ENCODE measurements at places on chromosomes 2 and 18.

- DNase-seq: peak; percentile 11
These were observed 244.6 kb upstream of the RND3 start for GRCh38 chr2:150732064-150732463.

GRCh38 chr18:64419156-64419555, 270.3 kb upstream of the LINC00305 start:
- DNase-seq: no peak

GRCh38 chr2:237689336-237690131, 62.1 kb downstream of the LRRFIP1 start:
- no peak for DNase-seq

DNA sequence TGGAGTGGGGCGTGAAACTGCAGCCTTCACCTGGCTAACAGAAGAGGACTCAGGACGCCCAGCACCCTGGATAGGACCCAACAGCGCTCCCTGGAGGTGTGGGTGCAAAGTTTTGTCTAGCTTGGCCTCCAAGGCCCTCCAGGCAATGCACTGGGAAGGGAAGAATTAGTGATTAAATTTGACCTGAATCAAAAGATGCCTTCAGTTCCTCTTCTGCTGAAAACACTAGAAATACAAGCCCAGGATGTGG, 779 bp upstream of the TRIB2 start:
- peak; percentile 66 for DNase-seq

DNA sequence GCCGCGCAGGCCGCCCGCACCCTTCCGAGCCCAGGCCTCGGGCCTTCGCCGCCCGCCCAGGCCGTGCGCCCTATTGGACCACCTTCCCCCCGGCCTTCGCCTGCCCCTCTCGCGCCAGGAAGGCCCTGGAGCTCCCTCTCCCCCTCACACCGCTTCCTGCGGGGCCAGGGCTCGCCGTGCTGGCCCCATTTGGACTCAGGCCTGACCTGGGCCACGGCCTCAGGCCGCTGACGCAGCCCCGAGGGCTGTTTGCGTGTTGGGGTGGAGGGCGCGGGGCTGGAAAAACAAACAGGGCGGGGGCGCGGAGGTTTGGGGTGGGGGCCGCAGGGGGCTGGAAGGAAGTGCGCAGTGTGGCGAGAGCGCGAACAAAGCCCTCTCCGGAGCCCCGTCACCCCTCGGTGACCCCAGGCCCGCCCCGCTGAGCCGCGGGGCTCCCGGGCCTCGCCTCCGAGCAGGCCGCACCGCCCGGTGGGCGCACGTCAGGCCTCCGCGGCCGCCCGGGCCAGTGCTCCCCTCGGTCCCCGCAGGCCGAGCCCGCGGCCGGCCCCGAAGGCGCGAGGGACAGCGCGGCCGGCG, 12.3 kb upstream of the SIX3 start:
- no peak for DNase-seq

DNA sequence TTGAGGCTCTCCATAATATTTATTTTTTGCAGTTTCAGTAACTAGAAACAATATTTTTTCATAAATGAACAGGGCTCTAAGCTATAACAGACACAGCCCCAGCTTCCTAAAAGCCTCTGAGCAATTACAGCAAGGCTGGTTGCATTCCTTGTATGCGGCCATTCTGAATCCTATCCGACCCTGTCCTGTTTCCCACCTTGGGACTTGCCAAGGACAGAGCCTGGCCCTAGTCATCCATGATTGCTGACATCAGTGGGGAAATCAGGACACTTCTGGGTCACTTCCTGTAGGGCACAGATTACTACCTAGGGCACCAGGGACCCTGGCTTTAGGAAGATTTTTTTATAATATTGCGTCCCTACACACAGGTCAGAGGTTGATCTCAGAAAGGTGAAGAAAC, 5.5 kb downstream of the TMEM177 start:
- DNase-seq: no peak

DNA sequence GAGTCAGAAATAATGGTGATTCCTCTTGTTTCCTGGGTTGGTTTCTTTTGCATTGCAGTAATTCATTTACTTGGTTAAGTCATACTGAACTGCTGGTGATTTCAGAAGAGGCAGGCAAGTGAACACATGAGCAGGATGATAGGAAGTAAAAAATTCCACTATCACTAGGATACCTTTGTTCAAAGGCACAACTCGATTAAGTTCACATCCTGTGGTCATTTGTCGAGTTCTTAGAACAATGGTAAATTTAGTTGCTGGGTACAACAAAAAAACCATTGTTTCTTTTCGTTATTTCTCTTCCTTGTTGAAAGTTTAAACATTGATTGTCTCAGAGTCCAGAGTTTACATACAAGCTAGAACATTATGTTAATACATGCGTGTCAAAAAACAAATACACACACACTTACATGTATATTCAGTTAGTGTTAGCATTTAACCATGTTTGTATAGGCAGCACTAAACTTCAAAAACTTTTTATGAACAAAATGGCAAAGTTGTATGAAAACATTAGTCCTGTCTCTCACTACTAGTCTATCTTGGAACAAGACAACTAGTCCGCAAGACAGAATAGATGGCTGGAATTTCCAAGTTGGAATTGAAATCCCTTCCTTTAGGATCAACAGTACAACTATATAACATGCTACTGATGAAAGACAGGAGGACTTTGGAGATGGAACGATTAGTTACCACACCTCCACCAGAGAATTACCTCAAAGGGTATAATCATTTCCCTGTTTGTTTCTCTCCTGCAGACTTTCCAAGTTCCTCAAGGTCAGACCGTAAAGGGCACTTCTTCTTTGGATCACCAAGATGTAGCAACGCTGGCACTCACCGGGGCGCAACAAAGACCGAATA, 26.2 kb downstream of the STK39 start:
- DNase-seq: peak; percentile 68

- DNase-seq: no peak
These were observed 43.4 kb upstream of the SCN1A start for GRCh38 chr2:166171216-166171615.

GRCh38 chr18:59051470-59052165, 88.1 kb upstream of the SEC11C start:
- DNase-seq: no peak

DNA sequence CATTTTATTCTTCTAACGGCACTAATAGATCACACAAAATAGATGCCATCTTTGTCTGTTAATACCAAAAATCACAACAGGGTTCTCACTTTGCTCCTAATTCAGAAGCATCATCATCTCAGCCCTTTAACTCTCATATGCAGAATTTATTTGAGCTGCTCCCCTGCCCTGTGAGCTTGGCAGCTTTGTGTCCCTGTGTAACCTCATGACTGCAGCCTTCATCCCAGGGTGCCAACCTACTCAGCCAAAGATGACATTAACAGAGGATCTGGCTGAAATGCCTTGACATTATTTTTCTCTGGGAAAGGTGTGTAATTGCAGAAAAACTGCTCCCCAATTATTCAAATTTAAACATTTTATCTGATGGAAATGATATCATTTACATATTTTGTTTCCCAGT, 319.4 kb downstream of the NRXN1 start:
- DNase-seq: no peak

DNA sequence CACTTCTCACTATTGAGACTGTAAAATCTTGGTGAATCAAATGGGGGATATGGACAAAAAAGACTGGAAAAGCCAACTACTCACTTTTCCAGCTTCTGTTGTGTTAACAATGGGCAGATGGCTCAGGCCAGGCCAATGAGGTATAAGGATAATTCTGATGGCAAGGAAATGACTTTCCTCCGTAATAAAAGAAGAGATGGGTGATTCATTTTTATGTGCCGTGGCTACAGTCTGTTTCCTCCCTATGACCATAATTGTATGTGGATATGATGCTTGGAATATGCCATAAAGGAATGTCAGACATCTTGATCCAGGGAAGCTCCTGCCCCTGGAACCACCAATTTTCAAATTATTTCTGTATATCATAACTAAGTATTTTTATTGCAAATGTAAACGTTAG, 406.8 kb downstream of the CCDC85A start:
- DNase-seq: peak; percentile 51

DNA sequence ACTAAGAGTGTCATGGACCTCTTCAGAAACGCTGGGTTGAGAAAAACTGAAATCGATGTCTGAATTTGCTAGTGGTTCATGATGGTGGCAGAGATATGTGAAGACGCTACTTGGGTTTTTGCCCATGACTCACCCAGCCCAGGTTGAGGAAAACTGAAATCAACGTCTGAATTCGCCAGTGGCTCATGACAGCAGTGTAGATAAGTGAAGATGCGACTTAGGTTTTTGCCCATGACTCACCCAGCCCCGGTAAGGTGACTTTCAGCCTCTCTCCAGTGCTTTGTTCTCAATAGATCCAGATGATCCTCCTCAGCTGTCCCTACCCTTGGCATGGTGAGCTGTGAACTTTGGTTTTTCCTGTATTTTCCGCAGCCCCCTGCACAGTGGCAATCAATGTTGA, 105.3 kb upstream of the SIX3 start:
- no peak for DNase-seq

- DNase-seq: no peak
These were observed 199.7 kb downstream of the PIEZO2 start for GRCh38 chr18:10949655-10950054.

GRCh38 chr2:5742126-5742525, 49.9 kb downstream of the SOX11 start:
- no peak for DNase-seq

- no peak for DNase-seq
These were observed 142.3 kb downstream of the ACOXL start for GRCh38 chr2:110874453-110875383.

- no peak for DNase-seq
These were observed 35.2 kb upstream of the MLPH start for GRCh38 chr2:237451643-237452469.

DNA sequence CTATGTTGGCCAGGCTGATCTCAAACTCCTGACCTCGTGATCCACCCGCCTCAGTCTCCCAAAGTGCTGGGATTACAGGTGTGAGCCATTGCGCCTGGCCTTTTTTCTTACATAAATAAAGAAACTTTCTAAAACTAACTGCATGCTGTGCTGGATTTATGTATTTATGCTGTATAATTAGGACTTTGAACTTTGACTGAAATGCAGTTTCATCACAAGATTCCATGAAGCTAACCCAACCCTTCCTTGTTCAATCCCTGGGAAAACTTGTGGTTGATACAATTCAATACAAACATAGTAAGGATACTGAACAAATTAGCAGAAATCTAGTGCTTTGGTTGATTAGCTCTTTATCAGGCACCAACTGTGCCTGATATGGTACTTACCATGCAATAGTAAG, 20.9 kb upstream of the SLC35F5 start:
- DNase-seq: no peak

- DNase-seq: no peak
These were observed 254.1 kb downstream of the TRIB2 start for GRCh38 chr2:12970861-12971260.

DNA sequence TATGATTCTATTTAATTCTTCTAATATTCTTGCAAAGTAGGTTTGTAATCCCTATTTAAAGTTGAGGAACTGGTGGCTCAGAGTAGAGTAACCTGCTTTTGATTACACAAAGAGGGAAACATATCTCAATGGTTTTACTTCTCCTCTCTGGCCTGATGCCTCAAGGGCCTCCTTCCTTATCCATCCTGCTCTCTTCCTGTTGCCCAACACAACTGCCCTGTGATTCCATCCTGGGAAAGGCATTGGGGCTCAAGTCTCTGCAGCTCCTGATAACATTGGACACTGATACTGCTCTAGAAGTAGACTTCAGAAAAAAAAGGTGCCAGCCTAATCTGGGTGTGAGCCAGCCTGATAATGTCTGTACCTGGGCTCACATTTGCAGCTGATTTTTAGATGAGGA, 75.8 kb downstream of the RDH14 start:
- no peak for DNase-seq

DNA sequence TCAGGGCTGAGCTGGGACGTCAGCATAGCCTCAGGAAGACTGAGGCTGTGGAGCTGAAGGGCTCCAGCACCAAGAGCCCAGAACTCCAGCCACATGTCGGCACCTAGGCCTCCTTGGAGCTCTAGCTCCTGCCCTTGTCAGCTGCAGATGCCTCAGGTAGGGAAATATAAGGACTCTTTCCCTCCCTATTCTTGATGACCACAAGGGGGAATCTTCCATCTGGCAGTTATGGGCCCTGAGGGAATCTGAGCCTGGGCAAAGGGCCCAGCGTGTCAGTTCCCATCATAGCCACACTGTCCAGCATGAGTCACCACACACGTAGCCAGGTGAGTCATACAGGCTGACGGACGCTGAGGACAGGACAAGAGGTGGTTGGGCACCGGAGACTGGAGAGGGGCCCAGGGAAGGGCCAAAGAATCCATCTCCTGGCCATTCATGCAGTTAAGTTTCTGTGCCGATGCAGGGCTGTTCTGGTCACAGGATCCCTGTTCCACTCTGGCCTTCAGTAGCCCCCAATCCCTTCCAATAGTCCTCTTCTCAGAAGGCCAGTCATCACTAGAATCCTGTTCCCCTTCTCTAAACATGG, 1.8 kb downstream of the MPV17 start:
- peak; percentile 97 for DNase-seq

- peak; percentile 92 for DNase-seq
These were observed 55.5 kb downstream of the SEPTIN10 start for GRCh38 chr2:109558076-109558882.

- no peak for DNase-seq
These were observed 97.9 kb upstream of the ATL2 start for GRCh38 chr2:38474715-38475566.

DNA sequence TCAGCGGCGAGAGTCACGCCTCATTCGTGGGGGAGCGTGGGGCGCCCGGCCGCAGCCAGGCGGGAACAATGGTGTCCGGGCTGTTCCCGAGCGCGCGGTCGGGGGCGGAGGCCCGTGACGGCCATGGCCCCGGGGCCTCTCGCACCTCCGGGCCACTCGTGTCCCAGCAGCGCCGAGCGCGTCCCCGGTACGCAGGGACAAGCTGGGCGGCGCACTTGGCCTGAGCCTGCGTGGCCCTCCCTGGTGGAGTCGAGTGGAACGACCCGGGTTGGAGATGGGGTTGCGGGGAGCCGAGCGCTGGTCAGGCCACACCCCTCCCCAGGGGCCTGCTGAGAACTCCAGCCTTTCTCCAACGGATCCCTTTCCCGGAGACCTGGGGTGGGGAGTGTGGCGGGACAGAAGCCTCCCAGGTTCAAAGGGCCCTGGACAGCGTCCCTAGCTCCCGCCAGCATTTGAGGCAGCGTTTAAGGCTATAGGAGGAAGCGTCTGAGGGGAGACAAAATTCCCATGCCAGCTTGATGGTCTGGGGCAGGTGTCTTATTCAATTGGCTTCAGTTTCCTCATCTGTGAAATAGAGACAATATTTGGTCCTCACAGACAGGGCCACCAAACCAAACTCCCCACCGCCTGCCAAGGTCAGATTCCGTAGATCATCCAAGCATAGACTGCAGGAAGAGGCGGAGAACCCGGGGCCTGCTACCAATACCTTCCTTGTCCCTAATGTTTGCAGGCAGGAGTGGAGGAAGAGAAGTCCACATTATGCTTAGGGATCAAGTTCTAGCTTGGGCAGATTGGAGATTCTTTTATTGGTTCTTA, 553 bp downstream of the CNDP2 start:
- peak; percentile 24 for DNase-seq

GRCh38 chr2:200625282-200625681, 39.5 kb downstream of the AOX1 start:
- no peak for DNase-seq

Measured in kidney capillary endothelial cell (primary cell).